ENCODE measurements at places on chromosomes 6 and 20.
A peak's percentile ranks its signal among the peaks of the same experiment; 100 is the strongest.

DNA sequence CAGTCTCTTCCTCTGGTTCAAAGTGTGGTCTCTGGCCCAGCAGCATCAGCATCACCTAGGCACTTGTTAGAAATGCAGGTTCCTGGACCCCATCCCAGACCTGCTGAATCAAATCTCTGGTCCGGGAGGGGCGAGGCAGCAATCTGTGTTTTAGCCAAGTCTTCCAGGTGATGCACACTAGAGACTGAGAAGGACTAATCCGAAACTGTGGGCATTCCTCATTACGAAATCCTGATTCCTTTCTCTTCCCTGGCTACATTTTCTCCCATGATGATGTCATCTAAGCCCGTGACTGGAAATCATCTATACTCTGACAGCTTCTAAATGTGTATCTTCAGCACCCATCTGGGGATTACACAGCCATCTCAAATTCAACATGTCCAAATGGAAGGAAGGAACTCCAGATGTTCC, 39.7 kb upstream of the PRND start:
- DNase-seq = no peak

DNA sequence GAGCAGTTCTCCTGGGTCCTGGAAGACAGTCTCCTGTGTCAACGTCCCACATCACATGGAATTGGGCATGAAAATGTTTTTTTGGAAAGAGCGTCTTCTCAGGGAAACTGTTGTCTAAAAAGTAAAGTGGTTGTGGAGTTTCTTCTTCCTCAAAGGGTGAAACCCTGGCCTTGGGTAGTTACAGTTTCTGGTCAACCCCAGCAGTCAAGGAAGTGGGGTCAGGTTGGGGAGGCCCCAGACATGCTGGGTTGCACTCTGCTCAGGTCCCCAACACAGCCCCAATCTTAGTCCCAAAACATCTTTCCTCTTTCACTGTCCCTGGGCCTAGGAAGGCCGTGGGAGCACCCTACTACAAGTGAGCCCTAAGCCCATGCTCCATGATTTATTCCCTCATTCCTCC, 996 bp upstream of the NFKBIE start:
- no peak for DNase-seq

- DNase-seq = no peak
These were observed 22.6 kb upstream of the GPR6 start for GRCh38 chr6:109955491-109955890.

DNA sequence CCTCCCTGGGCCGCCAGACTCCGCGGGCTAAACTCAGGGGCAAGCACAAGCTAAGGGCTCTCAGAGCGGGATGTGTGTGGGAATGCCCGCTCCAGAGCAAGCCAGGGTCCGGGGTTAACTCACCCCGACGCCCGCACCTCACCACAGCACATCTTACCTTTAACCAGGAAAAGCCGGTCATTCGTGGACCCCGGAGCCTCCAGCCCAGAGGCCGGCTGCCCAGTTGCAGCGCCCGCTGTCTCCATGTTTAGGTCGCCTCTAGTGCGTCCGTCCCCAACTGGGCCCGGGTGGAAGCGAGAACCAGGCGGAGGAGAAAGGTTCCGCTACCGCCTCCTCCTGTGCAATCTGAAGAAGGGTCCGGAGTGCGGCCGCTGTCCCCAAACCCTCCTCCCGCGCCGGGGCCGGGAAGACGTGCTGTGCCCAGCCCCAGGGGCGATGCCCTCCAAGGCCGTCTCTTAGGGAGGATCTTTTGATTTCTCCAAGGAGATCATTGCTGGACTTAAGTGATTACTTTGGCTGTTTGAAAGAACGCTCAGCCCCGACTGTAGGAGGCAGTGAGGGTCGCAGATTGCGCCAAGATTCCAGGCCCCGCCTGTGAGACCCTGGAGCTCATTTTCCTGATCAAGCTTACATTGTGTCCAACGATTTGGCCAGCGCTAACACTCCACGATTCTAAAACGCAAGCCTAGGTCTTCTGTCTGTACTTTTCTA, at the start of gene TMEM242:
TSS of gene TMEM242 (minus strand) at position 265 of the 711 bp plus-strand sequence. CDS start at position 245, 20 bp downstream.
- DNase-seq = peak; percentile 87

GRCh38 chr20:8526610-8527009, 394.5 kb downstream of the PLCB1 start:
- DNase-seq = no peak

All from CD4-positive, alpha-beta T cell treated with Interleukin-1 beta for 1 hour (primary cell).